ENCODE measurements at places on chromosomes 13 and 19. TPM values are rescaled to one million over a fixed set of nuclear protein-coding genes. Genes with fewer than 3 reads are reported as not detected.

The FRY gene
- total RNA-seq: 0.03 TPM

The ZSCAN4 gene
- not detected for total RNA-seq

The UPK1A gene
- 0.97 TPM for total RNA-seq

The TNFSF9 gene
- 7.2 TPM for total RNA-seq

The BEST2 gene
- total RNA-seq: not detected
